ENCODE measurements at places on chromosomes 16 and 17. TPM values are rescaled to one million over a fixed set of nuclear protein-coding genes. Genes with fewer than 3 reads are reported as not detected.

DNA sequence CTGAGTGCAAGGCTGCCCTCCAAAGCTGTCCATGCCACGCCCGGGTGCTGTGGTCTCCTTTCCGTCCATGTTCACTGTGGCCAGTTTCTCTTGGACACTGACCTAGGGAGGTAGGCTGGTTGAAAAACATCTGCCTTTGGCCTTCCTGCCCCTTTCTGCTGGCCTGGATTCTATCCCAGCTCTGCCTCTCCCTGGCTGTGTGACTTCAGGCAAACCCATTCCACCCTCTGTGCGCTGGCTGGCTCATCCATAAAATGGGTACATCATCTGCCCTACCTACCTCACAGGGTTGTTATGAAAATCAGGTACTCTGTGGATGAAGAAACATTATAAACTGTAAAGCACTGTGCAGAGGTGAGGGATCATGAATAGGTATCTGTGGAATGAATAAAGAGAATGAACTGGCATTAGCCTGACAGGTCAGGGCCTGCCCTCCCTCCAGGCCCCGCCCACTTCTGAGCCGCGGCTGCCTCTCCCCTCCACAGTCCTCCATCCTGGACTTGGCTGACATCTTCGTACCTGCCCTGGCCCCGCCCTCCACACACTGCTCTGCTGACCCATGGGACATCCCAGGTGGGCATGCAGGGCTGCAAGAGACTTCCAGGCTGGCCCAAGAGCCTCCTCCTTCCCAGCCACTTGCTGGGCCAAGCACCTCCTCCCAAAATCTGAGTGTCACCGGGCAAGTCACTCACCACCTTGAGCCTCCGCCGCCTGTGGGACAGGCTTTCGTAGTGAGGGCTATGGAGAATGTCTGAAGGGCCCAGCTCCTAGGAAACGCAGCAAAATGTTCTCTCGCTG is 7.0 kb upstream of the SPATA20 start:
- H3K27me3 ChIP-seq: peaks cover 14% of the 10 kb centered on the region
- H3K4me1 ChIP-seq: peaks cover 13% of the 10 kb centered on the region
- H3K27ac ChIP-seq: no peak overlapping the region

GRCh38 chr16:27599606-27600005 is 49.7 kb downstream of the KATNIP start:
- H3K27me3 ChIP-seq: no peaks in the 10 kb centered on the region
- H3K4me3 ChIP-seq: no peak overlapping the region
- no peaks in the 10 kb centered on the region for H3K4me1 ChIP-seq
- DNase-seq: no peak

DNA sequence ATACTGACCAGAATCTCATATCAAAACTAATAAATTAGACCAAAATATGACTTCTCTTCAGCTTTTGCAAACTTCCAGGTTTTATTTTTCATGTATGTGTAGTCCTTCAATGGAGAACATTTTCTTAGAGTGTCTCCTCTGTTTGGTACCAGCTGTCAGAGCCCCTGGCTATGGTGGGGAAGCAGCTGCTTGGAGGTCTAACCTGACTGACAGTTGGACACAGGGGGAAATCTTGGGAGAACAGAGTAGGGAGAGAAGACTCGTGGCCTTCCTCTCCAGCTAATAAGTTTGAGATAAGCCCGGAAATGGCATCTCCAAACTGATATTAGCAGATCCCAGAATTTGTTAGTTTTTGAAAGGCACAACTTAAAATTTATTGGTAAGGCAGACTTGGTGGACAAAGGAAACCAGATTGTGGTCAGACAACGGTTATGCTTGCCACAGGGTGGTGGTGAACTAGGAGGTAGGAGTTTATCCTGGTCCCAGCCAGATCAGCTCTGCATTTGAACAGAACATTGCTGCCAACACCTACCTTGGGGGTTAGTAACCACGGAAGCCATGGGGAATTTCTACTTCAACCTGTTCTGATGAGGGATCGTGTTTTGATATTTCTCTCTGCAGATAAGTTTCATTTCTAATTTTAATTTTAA is 39.2 kb upstream of the IRX3 start:
- no peaks in the 10 kb centered on the region for H3K36me3 ChIP-seq
- no peaks in the 10 kb centered on the region for H3K27me3 ChIP-seq
- H3K4me1 ChIP-seq: no peaks in the 10 kb centered on the region
- no peak for DNase-seq

GRCh38 chr16:87747626-87748414 is 18.0 kb downstream of the KLHDC4 start:
- peaks cover 20% of the 10 kb centered on the region for H3K36me3 ChIP-seq
- H3K4me1 ChIP-seq: peaks cover 7% of the 10 kb centered on the region
- no peaks in the 10 kb centered on the region for H3K27me3 ChIP-seq
- H3K27ac ChIP-seq: no peak overlapping the region
- DNase-seq: no peak

DNA sequence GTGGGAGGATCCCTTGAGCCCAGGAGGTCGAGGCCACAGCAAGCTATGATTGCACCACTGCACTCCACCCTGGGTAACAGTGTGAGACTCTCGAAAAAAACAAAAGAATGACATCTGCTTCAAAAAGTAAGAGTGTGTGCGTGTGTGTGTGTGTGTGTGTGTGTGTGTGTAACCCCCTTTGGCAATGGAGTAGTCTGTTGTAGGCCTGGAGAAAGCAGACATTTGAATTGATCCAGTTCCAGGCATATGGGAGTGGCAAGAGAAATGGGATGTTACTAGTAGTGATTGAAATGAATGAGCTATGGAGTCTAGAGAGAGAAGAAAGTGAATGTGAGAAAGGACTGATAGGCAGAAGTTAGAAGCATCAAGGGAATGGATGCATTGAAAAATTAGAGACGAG is 9.9 kb downstream of the CASC3 start:
- H3K27ac ChIP-seq: no peak overlapping the region
- no peak for DNase-seq
- no peak overlapping the region for H3K4me3 ChIP-seq
- no peaks in the 10 kb centered on the region for H3K27me3 ChIP-seq
- peaks cover 54% of the 10 kb centered on the region for H3K36me3 ChIP-seq

DNA sequence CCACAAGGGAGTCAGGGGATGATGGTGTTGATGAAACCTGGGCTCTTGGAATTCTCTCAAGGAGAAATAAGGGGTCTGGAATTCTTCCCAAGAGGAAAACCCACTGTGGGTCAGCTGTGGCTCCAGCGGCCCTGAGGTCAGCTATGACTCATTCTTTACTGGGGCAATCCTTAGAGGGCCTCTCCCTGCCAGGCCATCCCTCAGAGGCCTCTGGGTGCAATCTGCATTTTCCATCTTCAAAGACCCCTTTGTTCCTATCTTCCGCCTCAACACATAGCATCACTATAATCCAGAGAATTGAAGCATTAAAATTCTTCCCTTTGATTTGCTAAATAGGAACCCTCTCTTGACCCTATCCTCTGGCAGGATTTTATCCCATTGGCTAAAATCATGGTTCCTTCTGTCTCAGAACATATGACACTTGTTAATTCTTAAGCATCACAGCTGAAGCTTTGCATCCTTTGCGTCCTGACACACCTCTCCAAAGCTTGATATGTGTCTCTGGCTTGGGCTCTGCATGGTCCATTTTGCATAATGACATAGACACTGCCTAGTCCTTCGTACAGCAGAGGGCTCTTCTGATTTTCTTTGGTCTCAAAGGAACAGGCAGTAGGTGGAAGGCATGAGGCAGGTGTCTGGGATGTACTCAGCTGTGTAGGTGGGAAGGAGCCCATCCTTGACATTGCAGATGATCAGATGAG is 4.4 kb upstream of the KRT37 start:
- H3K4me1 ChIP-seq: no peaks in the 10 kb centered on the region
- no peak overlapping the region for H3K27ac ChIP-seq
- no peaks in the 10 kb centered on the region for H3K27me3 ChIP-seq
- H3K36me3 ChIP-seq: no peaks in the 10 kb centered on the region
- H3K4me3 ChIP-seq: no peak overlapping the region

DNA sequence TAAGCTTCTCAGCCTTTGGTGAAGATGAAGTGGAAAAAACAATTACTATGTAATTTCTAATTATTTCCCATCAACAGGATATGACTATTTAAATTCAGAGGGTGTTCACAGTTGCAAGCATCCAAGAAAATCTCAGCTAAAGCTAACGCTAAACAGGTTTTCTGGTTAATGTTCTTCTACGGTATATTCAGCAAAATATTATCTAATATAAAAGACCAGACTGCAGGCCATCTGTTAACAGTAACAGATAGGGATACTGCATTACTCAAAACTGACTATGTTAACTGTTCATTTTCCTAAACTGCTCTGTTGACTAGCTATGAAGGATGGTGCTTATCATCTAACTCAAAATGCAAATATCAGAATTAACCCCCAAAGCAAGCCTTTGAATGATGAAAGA is 32.8 kb downstream of the GLG1 start:
- no peaks in the 10 kb centered on the region for H3K27me3 ChIP-seq
- H3K4me3 ChIP-seq: no peak overlapping the region
- peaks cover 66% of the 10 kb centered on the region for H3K4me1 ChIP-seq
- no peak overlapping the region for H3K27ac ChIP-seq
- peaks cover 12% of the 10 kb centered on the region for H3K36me3 ChIP-seq
- no peak for DNase-seq

- H3K4me3 ChIP-seq: no peak overlapping the region
- no peak overlapping the region for H3K27ac ChIP-seq
- no peaks in the 10 kb centered on the region for H3K4me1 ChIP-seq
- no peaks in the 10 kb centered on the region for H3K27me3 ChIP-seq
These were observed 18.3 kb downstream of the TPSG1 start for GRCh38 chr16:1206786-1207185.

GRCh38 chr17:47945080-47945479 is 3.7 kb downstream of the PNPO start:
- peaks cover 52% of the 10 kb centered on the region for H3K36me3 ChIP-seq
- H3K4me1 ChIP-seq: peaks cover 63% of the 10 kb centered on the region
- no peaks in the 10 kb centered on the region for H3K27me3 ChIP-seq
- H3K27ac ChIP-seq: peak overlapping the region; percentile 81
- peak overlapping the region; percentile 55 for H3K4me3 ChIP-seq
- peak; percentile 21 for DNase-seq

- no peaks in the 10 kb centered on the region for H3K27me3 ChIP-seq
- peaks cover 10% of the 10 kb centered on the region for H3K4me1 ChIP-seq
- no peak overlapping the region for H3K4me3 ChIP-seq
- peaks cover 23% of the 10 kb centered on the region for H3K36me3 ChIP-seq
These were observed 126.3 kb downstream of the ABCC1 start for GRCh38 chr16:16075488-16076422.

GRCh38 chr17:27535975-27536374 is 79.7 kb downstream of the KSR1 start:
- peaks cover 8% of the 10 kb centered on the region for H3K36me3 ChIP-seq
- no peaks in the 10 kb centered on the region for H3K27me3 ChIP-seq
- peaks cover 42% of the 10 kb centered on the region for H3K4me1 ChIP-seq

DNA sequence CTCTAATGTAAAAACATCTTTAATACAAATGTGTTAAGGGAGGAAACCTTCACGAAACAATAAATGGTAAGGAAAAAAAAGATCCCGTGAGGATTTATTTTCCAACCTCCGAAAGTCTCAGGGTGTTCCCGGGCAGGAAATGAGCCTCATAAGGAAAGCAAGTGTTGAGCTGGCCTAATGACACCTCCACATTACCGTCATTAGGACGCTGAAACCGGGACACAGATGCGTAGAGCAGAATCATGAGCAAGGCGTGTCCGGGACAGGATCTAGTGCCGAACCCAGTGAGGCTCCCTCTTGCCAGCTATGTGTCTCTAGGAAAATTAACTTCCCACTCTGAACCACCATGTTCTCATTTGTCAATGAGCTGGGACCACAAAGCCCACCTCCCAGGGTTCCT is 22.7 kb upstream of the CYTH1 start:
- H3K27me3 ChIP-seq: no peaks in the 10 kb centered on the region
- DNase-seq: no peak
- peaks cover 57% of the 10 kb centered on the region for H3K36me3 ChIP-seq
- H3K4me1 ChIP-seq: peaks cover 31% of the 10 kb centered on the region
- no peak overlapping the region for H3K4me3 ChIP-seq

GRCh38 chr16:50464325-50465290 is 83.6 kb upstream of the NKD1 start:
- H3K36me3 ChIP-seq: no peaks in the 10 kb centered on the region

DNA sequence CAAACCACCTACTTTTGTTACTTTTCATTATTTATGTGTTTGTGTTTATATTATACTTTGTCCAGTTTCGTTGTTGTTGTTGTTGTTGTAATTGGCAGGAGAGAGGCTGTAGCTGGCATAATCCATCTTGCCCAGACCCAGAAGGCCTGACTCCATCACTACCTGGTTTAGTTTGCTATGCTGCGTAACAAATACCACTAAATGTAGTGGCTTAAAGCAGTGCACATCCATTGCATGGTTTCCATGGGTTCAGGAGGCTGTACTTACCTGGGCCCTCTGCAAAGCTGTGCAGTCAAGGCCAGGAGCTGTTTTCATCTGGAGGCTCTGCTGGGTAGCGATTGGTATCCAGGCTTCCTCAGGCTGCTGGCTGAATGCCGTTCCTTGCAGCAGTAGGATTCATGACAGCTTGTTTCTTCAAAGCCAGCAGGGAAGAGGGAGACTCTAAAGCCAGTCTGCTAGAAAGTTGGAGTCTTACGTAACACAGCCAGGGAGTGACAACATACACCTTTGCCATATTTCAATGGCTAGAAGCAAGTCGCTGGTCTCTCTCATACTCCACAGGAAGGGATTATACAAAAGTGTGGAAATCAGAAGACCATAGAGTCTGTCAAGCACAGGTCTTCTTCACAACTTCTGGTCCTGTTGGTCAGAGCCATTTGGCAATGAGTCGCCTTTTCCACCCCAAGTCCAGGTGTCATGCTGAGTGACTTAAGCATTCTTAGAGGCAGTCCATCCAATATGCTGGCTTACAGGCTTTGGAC is 41.1 kb downstream of the TNRC6C start:
- peaks cover 16% of the 10 kb centered on the region for H3K36me3 ChIP-seq
- H3K27me3 ChIP-seq: no peaks in the 10 kb centered on the region
- peaks cover 68% of the 10 kb centered on the region for H3K4me1 ChIP-seq

DNA sequence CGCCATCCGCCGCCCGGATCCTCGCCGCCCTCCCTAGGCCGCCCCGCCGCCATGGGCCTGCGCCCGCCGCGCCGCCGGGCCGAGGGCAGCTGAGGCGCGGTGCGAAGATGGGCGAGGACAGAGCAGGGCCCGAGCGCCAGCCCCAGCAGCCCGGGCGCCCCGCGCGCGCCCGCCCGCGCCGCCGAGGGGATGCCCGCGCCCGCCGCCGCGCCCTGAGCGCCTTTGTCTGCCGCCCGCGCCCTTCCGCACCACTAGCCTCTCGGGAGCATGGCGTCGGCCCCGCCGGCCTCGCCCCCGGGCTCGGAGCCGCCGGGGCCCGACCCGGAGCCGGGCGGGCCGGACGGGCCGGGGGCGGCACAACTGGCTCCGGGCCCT is 278 bp downstream of the RAB11FIP3 start:
- H3K27me3 ChIP-seq: peaks cover 7% of the 10 kb centered on the region
- H3K4me1 ChIP-seq: peaks cover 25% of the 10 kb centered on the region
- no peak overlapping the region for H3K27ac ChIP-seq

- H3K27ac ChIP-seq: peak overlapping the region; percentile 92
- peaks cover 4% of the 10 kb centered on the region for H3K36me3 ChIP-seq
- peak overlapping the region; percentile 86 for H3K4me3 ChIP-seq
- no peaks in the 10 kb centered on the region for H3K27me3 ChIP-seq
- no peak for DNase-seq
- H3K4me1 ChIP-seq: peaks cover 58% of the 10 kb centered on the region
These were observed 825 bp downstream of the METTL9 start for GRCh38 chr16:21600031-21600773.

Gene ALDH3A1
- 0.47 TPM for total RNA-seq

Gene MSI2
- 49.4 TPM for total RNA-seq

Gene HYDIN
- not detected for total RNA-seq

Gene BCL6B
- total RNA-seq: 1.0 TPM

Gene TMEM220
- total RNA-seq: 1.6 TPM

All from activated naive CD8-positive, alpha-beta T cell treated with anti-CD3 and anti-CD28 coated beads for 36 hours (primary cell).